Stimulated activated CD8-positive, alpha-beta memory T cell treated with anti-CD3 and anti-CD28 coated beads, Interleukin-4, amount 100 ng/mL, for 1 hour (primary cell): ENCODE measurements at places on chromosomes 3 and 15.

DNA sequence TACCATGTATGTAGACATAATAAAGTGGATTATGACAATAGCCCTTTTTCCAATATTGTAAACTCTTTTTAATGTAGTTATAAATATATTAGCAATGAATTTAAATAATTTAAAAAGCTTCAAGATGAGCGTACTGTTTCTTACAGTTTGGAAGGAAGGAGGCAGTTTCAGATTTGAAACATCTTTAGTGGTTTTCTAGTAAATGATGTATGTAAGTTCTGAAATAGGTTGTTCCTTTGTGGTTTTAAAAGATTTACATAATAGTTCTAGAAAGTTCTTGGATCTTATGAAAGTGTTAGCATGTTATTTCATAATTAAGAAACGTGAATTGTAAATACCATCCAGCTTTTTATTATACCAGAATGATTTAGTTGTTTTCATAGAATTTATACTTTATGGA, 16.0 kb downstream of the DNAJC19 start:
- DNase-seq, result no peak

GRCh38 chr3:29183346-29184087, 97.4 kb upstream of the RBMS3 start:
- no peak for DNase-seq

- no peak for DNase-seq
Measured at GRCh38 chr3:126100269-126100633, 16.3 kb upstream of the SLC41A3 start.

GRCh38 chr3:189490337-189490736, 140.9 kb upstream of the TP63 start:
- no peak for DNase-seq

DNA sequence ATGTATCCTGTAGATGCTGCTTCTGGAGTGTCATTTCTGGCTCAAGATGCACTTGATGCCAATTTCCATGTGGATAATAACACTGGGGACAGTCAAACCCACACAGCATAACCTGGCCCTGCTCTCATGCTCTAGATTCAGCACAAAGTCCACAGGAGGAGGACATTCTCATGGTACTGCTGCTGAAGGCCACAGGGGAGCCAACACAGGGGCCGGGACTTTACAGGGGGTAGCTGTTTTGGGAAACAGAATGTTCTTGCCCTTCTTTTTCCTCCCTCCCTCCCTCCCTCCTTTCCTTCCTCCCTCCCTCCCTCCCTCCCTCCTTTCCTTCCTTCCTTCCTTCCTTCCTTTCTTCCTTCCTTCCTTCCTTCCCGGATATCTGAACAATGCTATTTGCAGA, 477.4 kb downstream of the PDCD6IP start:
- DNase-seq, result no peak

GRCh38 chr3:47016934-47017435, 37.5 kb downstream of the NBEAL2 start:
- no peak for DNase-seq

- no peak for DNase-seq
Measured at GRCh38 chr3:104939196-104939595, 427.5 kb upstream of the ALCAM start.

DNA sequence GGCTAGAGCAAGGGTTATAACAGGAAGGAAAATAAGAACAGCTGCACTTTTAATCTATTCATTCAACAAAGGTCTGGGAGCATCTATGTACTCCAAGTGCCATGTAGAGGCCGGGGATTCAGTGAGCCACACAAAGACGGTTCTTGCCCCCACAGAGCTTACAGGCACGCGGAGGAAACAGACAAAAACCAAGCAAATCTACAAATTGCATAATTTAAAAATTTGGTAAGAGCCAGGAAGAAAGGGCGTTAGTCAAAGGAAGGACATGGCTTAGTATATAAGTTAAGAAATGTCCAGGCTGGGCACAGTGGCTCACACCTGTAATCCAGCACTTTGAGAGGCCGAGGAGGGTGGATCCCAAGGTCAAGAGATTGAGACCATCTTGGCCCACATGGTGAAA, 10.4 kb upstream of the GREM1 start:
- DNase-seq, result no peak

GRCh38 chr3:117411971-117412370, 702.4 kb downstream of the TUSC7 start:
- no peak for DNase-seq

- DNase-seq, result no peak
Measured at GRCh38 chr15:78421238-78421965, 16.6 kb upstream of the IREB2 start.

- no peak for DNase-seq
Measured at GRCh38 chr3:35777065-35777464, 137.7 kb downstream of the ARPP21 start.

GRCh38 chr3:138206196-138206595, 19.1 kb downstream of the ARMC8 start:
- DNase-seq, result no peak

GRCh38 chr3:128385080-128385832, 81.4 kb downstream of the DNAJB8 start:
- DNase-seq, result no peak

GRCh38 chr15:29835301-29835700, 13.0 kb upstream of the TJP1 start:
- DNase-seq, result no peak

- DNase-seq, result no peak
Measured at GRCh38 chr3:183553334-183554026, 2.0 kb downstream of the KLHL6 start.

DNA sequence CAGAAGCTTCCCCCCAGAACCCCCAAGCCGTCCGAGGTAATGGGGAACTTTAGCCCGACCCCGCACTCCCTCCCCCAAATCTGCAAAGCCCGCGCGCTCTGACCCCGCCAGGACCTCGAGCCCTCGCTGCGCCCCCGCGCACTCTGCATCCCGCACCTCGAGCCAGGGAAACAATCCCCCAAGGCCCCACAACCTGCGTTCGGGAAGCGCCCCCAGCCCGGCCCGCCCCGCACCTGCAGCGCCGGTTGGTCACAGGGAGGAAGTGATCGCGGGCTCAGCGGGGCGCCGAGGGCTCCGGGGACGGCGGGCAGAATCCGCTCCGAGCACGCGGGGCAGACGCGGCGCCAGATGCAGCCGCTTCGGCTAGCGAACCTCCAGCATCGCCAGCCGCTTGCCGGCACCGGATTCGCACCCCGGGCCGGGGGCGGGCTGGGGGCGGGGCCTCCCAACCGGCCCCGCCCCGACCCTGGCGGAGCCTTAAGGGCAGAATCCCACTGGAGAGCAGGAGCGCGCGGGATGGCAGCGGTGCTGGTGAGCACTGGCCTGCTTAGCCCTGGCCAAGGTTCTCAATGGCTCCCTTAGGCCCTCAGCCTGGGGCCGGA, at the start of gene CAMKV:
Gene CAMKV (minus strand): TSS at position 382 of the 602 bp plus-strand sequence. CDS start 7,518 bp downstream, outside the sequence.
- no peak for DNase-seq

DNA sequence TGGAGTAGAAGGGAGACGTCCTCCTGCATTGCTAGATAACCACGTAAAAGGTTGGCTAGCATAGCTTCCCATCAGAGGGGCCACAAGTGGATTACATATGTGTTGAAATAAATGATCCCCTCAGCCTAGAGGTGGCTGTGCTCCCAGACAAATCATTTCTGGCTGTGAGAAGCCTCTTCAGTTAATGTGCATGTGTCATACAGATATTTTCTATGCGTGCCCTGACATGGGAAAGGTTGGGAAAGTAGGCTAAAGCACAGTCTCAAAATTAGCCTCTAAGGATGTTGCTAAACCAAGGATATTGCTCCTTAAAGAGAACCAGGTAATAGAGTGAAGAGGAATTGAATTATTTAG, 17.8 kb downstream of the USP3 start:
- DNase-seq, result no peak

DNA sequence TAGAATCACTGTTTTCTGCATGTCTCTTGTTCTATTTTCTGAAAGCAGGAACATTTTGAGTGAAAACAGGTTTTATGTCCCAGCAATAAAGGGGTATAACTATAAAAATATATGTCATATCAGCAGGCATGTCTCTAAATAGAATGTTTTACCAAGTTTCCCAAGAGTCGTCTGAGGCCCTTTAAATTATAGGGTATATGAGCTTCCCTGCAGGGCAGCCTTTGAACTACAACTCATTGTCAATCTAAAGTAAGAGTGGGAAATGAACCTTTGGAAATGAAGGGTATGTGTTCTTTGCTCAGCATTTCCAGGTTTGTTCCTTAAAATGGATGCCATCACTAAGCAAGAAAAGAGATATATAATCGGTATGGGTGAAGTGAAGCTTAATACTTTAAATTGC, 138.6 kb downstream of the LSAMP start:
- no peak for DNase-seq

GRCh38 chr3:107430996-107431245, 53.7 kb downstream of the CCDC54 start:
- DNase-seq, result no peak

- no peak for DNase-seq
Measured at GRCh38 chr15:63157891-63158431, 684 bp upstream of the RPS27L start.

GRCh38 chr3:9402410-9403228, 5.2 kb downstream of the SETD5 start:
- no peak for DNase-seq

GRCh38 chr3:156536524-156537316, 18.2 kb downstream of the SSR3 start:
- no peak for DNase-seq

DNA sequence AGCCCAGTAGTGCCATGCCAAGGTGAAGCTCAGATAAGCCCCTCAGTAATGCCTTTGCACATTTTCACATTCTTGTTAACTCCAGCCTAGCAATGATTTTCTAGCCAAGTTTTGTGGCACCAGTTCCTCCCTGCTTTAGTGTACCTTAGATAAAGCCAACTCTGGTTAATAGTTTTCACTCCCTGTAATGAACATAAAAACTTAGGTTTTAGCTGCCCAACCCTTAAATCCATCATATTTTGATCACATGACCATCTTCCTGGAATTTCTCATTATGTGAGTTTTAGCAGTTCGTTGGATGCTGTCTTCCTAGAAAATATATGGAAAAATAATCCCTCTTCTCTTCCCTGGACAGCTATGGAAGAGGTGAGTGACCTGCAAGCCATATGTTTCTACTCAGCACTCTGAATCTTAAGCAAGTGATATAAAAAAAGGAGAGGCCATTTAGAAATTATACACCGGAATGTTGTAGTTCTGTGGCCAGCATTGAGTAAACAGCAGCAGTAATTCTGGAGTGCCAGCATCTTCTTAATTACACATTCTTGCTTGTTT, 62.2 kb upstream of the P2RY1 start:
- no peak for DNase-seq

GRCh38 chr3:129708328-129708861, 101.9 kb upstream of the PLXND1 start:
- DNase-seq, result no peak

DNA sequence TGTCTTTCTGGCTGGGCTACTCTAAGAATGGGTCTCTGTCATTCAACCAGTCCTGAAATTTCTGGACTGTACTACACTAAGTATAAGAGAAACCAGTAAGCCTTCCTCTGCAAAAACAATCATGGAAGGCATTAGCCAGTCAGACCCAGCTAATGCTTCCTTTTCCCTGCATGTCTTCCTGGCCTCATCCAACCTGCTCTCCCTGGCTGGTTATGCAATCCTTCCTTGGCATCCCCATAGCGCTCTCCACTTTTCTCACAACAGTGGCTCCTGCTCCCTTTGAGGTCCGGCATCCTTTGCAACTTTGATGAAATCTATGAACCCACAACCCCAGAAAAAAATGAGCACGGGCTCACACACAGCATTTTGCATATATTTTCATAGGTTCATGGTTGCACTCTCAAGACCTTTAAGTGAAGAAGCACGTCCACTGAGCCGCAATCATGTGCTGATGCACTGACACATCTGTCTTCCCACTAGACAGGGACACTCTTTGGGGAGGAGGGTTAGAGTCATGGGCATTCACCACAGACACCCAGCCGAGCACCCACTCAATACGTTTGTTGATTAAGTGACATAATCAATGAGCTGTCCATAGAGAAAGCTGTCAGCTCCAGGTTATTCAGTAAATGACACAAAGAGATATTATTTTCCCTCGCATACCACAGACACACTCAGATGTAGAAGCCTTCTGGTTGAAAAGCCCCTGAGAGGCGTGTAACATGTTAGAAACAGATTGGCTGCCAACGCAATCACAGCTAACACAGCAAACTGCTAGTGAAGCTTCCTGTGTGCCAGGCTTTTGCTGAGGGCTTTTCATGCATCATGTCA, 66.7 kb downstream of the PLD1 start:
- DNase-seq, result no peak

DNA sequence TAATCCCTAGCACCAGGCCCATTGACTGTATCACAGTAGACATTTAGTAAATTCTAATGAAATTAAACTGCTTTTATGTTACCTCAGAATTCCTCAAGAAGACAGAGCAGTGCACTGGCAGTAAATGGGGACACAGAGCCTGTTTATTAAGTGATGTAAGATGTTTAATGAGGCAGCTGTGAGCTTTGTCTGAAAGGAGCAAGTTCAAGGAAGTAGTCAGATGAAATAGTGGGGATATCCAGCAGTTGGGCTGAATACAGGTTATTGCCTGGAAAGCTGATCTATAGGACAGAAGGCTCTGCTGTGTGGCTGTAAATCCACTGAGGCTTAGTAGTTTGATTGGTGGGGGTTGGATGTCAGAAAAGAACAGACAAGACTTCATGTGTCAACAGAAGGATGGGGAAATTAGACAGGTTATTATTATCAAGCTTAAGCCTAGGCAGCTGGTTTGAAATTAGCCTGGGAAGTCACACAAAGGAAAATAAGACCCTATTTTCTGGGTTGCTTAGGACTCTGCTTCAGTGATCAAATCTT, 62.2 kb downstream of the PFN2 start:
- no peak for DNase-seq

GRCh38 chr3:144128108-144128892, 156.7 kb downstream of the DIPK2A start:
- DNase-seq, result no peak

GRCh38 chr3:108377384-108377783, 81.0 kb downstream of the HHLA2 start:
- DNase-seq, result no peak

GRCh38 chr3:188229177-188229576, 75.2 kb downstream of the LPP start:
- DNase-seq, result no peak

DNA sequence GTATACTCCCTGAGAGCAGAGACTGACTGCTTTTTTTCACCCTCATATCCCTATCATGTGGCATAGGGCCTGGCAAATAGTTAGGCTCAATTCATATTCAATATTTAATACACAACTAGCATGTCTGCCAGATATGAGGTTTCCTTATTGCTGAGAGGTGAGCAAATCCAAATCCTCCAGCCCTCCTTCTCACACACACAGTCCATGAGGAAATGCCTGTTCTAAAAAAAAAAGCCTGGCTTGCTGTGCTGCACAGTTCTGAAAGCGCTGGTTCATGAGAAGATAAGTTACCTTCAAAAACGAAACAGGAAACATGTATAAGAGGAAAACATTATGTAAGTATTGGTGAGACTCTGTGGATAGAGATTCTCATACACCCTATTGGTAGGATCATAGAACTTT, 15.5 kb upstream of the ACAP2 start:
- DNase-seq, result no peak

- no peak for DNase-seq
Measured at GRCh38 chr3:39327053-39327745, 2.3 kb upstream of the CCR8 start.
